DND-41 (cell line): ENCODE measurements at places on chromosomes 11 and 22.
A peak's percentile ranks its signal among the peaks of the same experiment; 100 is the strongest.

DNA sequence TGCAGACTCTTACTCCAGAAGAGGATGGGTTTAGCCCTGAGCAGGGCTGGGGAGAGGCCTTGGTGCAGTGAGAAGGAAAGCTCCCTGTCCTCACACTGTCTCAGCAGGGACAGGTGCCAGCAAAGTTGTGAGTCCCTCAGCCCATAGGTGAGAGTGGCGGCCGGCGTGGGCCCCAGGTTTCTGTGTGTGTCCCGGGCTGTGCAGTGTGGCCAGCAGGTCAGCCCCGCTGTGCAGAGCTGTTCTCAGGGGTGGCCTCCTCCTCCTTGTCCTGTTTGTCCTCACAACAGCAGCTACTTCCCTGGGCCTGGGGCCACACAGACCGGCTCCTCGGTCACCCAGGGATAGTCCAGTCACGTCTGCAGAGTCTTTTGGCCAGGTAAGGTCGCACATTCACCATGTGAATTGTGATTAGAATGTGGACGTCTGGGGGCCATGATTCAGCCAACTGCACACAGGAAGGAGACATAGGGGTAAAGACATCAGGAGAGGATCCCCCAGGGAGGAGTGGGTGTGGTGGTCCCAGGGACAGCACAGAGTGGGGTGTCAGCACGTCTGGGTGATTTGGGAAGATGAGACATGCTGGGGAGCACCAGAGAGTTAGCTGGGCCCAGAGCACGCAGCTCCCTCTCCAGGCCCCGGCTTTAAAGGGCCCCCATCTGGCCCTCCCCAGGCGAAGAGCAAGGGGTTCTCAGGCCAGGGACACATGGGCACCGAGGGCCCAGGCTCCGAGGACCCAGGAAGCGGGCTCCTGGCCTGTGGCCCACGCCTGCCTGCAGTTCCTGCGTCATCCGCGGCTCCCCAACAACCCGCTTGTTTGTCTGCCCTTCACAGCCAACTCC, 81.6 kb downstream of the MYEOV start:
- H3K36me3 ChIP-seq, result no peaks in the 10 kb centered on the region
- H3K27ac ChIP-seq, result no peak overlapping the region
- H3K27me3 ChIP-seq, result no peaks in the 10 kb centered on the region
- no peak overlapping the region for H3K4me3 ChIP-seq

- H3K27ac ChIP-seq, result no peak within 1 kb of the TSS
- no peak within 1 kb of the TSS for H3K4me3 ChIP-seq
Observed at GRCh38 chr11:27700351-27701301, at the start of gene BDNF. TSS of gene BDNF (minus strand) at chr11:27700455. CDS start at chr11:27658564, 41,891 bp downstream.

DNA sequence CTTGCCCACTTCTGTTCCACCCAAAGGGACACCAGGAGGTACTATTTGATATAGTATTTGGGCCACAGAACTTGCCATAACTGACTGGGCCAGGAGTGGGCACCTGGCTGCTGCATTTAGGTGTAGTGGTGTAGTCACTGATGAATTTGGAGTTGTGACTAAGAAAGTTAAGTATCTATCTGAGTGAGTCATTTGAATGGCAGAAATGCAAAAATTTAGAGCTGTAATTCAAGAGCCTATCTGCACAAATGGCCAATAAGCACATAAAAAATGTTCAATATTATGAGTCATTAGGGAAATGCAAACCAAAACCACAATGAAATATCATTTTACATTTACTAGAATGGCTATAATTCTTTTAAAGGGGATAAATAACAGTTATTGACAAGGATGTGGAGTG, 14.7 kb downstream of the GLYATL2 start:
- H3K27me3 ChIP-seq, result no peaks in the 10 kb centered on the region
- DNase-seq, result no peak
- no peak overlapping the region for H3K27ac ChIP-seq
- no peaks in the 10 kb centered on the region for H3K36me3 ChIP-seq
- H3K4me1 ChIP-seq, result no peaks in the 10 kb centered on the region

DNA sequence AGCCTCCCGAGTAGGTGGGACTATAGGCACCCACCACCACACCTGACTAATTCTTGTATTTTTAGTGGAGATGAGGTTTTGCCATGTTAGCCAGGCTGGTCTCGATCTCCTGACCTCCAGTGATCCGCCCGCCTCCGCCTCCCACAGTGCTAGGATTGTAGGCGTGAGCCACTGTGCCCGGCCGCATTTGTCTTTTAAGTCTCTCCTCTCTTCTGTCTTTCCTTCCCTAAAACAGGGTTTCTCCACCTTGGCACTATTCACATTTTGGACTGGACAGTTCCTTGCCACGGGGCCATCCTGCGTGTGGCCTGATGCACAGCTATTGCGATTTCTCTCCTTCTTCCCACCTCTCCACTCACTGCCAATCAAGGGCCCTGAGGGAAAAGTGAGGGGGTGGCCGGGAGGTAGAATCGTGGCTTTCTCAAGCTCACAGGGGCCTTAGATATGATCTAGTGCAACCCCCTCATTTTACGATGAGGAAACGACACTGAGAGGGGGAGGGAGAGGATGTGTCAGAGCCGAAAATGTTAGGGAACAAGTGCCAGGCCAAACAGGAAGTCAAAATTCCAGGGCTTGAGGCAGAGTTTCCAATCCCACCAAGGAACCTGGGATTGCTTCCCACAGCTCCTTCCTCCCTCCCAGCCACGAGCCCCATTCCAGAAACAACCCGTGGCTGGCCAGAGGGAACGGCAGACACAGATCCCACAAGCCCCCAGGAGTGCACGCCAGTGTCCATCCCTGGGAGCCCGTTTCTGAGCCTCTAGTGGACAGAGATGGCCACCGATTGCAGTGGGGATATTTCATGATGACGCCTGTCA, 21.2 kb downstream of the SCGB1A1 start:
- no peak for DNase-seq
- H3K36me3 ChIP-seq, result no peaks in the 10 kb centered on the region
- H3K27me3 ChIP-seq, result peaks cover 7% of the 10 kb centered on the region
- H3K27ac ChIP-seq, result no peak overlapping the region
- H3K4me1 ChIP-seq, result no peaks in the 10 kb centered on the region

DNA sequence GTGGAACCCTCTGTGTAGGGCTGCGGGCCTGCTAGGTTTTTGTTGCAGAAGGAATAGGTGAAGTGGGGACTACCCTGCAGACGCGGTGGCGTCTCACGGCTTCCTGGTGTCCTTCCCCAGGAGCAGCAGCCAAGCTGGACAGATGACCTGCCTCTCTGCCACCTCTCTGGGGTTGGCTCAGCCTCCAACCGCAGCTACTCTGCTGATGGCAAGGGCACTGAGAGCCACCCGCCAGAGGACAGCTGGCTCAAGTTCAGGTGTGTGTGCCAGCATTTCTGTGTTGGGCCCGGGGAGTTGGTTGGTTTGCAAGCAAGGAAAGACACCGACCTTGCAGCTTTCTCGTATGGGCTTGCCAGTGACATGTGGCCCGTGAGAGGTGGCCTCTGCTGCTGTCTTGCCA, 15.3 kb downstream of the TAB1 start:
- peaks cover 35% of the 10 kb centered on the region for H3K4me1 ChIP-seq
- H3K27me3 ChIP-seq, result no peaks in the 10 kb centered on the region
- H3K4me3 ChIP-seq, result no peak overlapping the region
- no peak for DNase-seq
- H3K36me3 ChIP-seq, result peaks cover 50% of the 10 kb centered on the region

- no peak overlapping the region for H3K27ac ChIP-seq
- no peaks in the 10 kb centered on the region for H3K4me1 ChIP-seq
- no peak for DNase-seq
- no peak overlapping the region for H3K4me3 ChIP-seq
Observed at GRCh38 chr11:117649296-117650055, 147.5 kb downstream of the DSCAML1 start.

GRCh38 chr11:69982690-69983570, 95.2 kb upstream of the ANO1 start:
- H3K27me3 ChIP-seq, result peaks cover 3% of the 10 kb centered on the region
- DNase-seq, result no peak
- no peaks in the 10 kb centered on the region for H3K4me1 ChIP-seq
- no peak overlapping the region for H3K4me3 ChIP-seq
- no peaks in the 10 kb centered on the region for H3K36me3 ChIP-seq

DNA sequence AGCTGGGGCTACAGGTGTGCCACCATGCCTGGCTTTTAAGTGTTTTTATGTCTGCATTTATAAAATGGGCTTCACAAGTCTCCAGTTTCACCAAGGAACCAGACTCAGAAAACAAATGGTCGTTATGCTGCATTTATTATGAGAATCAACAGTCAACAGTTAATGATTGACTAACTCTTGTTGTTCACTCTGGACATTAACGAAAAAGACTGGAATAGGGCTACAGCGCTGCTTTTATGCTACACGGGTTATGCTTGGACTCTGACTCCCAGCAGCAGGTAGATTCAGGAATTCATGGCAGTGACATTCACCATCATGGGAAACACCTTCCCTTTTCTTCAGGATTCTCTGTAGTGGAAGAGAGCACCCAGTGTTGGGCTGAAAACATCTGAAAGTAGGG, 44.4 kb upstream of the CHKA start:
- peaks cover 69% of the 10 kb centered on the region for H3K36me3 ChIP-seq
- no peaks in the 10 kb centered on the region for H3K27me3 ChIP-seq
- no peak overlapping the region for H3K27ac ChIP-seq

GRCh38 chr22:50471197-50471847, 3.5 kb downstream of the SBF1 start:
- H3K4me3 ChIP-seq, result no peak overlapping the region
- DNase-seq, result no peak
- no peaks in the 10 kb centered on the region for H3K27me3 ChIP-seq
- peak overlapping the region; percentile 91 for H3K27ac ChIP-seq

DNA sequence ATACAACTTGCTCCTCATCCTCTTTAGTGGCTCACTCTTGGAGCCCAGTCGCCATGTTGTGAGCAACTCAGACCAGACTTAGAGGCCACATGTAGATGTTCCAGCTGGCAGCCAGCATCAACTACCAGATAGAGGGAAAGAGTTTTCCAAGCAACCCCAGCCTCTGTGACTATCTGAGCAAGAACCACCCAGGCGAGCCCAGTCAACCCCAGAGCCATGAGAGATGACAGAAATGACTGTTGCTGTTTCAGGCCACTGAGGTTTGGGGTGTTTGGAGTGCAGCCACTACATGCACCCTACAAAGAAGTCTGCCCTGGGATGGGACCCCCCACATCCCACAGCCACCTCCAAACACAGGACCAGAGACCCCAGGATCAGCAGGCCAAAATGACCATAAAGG, 24.8 kb upstream of the CLDN5 start:
- H3K4me1 ChIP-seq, result no peaks in the 10 kb centered on the region
- no peak overlapping the region for H3K27ac ChIP-seq
- H3K27me3 ChIP-seq, result no peaks in the 10 kb centered on the region
- H3K4me3 ChIP-seq, result no peak overlapping the region
- DNase-seq, result no peak
- H3K36me3 ChIP-seq, result no peaks in the 10 kb centered on the region

GRCh38 chr22:44409211-44409973, 88.6 kb downstream of the RTL6 start:
- H3K4me1 ChIP-seq, result no peaks in the 10 kb centered on the region
- H3K36me3 ChIP-seq, result no peaks in the 10 kb centered on the region
- H3K4me3 ChIP-seq, result no peak overlapping the region
- no peak overlapping the region for H3K27ac ChIP-seq

DNA sequence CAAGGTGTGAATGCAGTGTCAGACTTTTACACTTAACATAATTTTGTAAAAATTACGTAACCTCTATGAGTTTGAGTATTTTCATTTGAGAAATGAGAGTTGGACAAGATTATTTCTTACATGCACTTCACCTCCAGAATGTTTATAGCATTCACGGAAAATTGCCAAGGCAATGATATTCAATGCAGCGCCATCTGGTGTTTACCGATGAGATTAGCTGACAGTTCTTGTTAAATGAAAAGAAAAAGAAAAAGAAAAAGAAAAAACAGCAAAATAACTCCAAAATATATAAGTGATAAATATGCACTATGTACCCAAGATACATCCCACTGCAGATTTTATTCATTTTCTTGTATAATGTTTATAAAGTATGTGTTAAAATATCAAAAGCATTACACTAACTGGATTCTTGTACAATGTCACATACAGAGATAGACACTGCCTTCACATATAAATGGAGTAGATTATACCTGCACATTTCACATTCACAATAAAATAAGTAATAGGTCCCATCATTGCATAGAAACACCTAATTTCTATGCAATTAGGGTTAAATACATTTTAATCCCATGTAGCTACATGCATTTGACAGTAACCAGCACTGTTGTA, 976.3 kb upstream of the FAT3 start:
- peak; percentile 13 for DNase-seq
- H3K4me3 ChIP-seq, result no peak overlapping the region
- H3K36me3 ChIP-seq, result no peaks in the 10 kb centered on the region
- H3K27ac ChIP-seq, result no peak overlapping the region
- H3K27me3 ChIP-seq, result no peaks in the 10 kb centered on the region

DNA sequence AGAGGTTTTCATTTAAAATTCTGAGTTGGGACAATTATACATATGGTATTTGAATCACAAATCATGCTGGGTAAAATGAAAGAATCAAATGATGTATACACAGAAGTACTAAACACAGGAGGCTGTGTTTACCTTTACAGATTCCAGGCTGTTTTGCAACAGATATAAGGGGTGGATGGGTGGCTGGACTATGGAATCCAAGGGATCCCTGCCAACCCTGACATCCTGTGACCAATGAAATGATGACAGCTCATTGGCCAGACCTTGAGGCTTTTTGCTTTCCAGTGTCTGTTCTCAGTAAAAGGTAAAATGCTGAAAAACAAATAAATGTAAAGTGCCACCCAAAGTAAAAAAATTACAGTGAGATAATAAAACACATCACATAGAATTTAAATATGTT, 3.3 kb upstream of the DDI1 start:
- no peak for DNase-seq
- H3K36me3 ChIP-seq, result no peaks in the 10 kb centered on the region
- no peaks in the 10 kb centered on the region for H3K4me1 ChIP-seq
- no peaks in the 10 kb centered on the region for H3K27me3 ChIP-seq
- no peak overlapping the region for H3K4me3 ChIP-seq

GRCh38 chr22:27772081-27772983, 29.2 kb downstream of the MN1 start:
- no peak overlapping the region for H3K4me3 ChIP-seq
- H3K4me1 ChIP-seq, result no peaks in the 10 kb centered on the region
- no peak for DNase-seq

DNA sequence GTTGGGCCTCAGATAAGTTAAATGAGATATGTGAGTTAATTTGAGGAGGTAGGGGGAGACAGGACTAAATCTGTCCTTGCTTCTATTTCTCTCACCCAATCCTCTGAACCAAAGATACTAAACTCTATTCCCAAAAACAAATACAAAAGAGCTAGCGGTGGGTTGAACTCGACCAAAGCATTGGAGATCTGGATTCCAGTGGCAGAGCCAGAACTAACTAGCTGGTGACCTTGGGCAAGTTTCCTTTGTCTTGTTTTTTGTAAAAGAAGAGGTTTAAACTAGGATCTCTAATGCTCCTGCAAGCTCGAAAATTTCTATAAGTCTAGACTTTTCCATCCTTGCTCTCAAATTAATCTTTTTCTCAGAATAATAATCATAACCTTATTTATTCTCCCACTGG, 1.5 kb downstream of the ME3 start:
- H3K27ac ChIP-seq, result no peak overlapping the region
- H3K27me3 ChIP-seq, result no peaks in the 10 kb centered on the region
- DNase-seq, result no peak
- H3K4me1 ChIP-seq, result peaks cover 15% of the 10 kb centered on the region; the same call in 1 of the 2 replicates
- H3K4me3 ChIP-seq, result peak overlapping the region; percentile 54; the same call in 1 of the 2 replicates

- DNase-seq, result no peak
- H3K4me3 ChIP-seq, result no peak overlapping the region
- H3K27ac ChIP-seq, result no peak overlapping the region
- peaks cover 41% of the 10 kb centered on the region for H3K36me3 ChIP-seq
Observed at GRCh38 chr11:67303835-67304411, 593 bp downstream of the SSH3 start.

GRCh38 chr11:93234602-93235207, 36.9 kb upstream of the SLC36A4 start:
- H3K27me3 ChIP-seq, result peaks cover 10% of the 10 kb centered on the region
- no peak overlapping the region for H3K27ac ChIP-seq
- H3K4me3 ChIP-seq, result no peak overlapping the region
- peak; percentile 74 for DNase-seq
- H3K36me3 ChIP-seq, result no peaks in the 10 kb centered on the region
- H3K4me1 ChIP-seq, result no peaks in the 10 kb centered on the region
